NCI-H1105 (cell line): ENCODE measurements at places on chromosomes 3 and 15.

DNA sequence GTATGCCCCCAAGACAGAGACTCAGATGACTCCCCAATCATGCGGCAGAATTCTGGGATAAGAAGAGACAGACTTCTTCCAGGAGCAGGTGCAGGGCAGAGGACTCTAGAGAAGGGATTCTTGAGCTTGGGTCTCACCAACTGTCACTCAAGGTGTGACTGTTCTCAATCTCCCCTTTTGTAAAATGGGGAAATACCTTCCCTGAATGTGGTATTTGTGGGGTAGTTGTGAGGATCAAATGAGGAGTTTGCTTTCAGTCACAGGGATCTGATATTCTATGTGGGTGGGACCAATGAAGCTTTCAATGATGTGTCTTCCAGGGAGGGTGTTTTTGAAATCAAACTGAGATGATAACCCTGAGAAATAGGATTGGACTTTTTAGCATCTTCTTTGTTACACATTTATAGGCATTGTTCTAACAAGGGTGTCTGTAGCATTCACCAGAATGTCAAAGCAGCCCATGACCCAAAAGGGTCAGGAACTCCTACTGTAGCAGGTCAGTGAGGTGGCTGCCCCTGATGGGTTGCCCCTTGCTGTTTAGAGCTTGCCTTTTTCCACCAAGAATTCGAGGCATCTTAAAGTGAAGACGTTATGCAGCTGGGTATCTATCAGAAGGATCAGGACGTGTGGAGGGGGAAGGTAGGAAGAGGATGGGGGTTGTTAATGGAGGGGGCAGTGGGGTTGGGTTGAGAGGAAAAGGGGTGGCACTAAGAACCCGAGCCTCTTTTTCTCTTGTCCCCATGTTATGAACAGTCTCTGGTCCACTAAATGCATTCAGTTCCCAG lies 28.8 kb downstream of the UMPS start:
- no peak for DNase-seq

DNA sequence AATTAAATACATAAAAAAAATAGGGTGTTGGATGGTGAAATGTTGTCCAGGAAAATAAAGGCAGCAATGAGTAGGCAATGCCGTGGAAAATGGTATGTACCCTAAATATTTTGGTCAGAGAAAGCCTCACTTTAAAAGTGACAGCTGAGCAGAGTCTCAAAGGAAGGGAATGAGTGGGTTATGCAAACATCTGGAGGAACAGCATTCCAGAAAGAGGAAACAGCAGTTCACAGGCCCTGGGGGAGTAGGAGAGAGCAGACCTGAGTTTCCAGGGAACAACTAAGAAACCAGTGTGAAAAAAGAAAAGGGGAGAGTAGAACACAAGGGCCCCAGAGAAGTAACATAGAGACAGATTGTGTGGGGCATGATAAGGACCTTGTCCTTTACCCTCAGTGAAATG lies 230.0 kb upstream of the CNTN3 start:
- no peak for DNase-seq

DNA sequence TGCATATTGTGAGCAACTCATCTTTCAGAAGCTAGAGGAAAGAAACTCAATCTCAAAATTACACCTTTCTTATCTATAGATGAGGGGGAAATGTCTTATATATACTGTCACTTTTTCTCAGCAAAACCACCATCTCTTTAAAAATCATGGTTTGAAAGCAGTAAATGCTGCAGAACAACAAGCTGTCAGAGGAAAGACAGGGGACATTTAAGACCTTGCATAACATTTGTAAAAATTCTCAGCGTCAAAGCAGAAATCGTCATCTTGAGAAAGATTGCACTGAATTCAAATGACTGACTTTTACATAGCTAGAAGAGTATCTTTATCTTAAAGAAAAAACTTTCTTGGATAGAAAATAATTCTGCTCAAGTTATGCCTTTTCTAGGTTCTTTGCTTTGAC lies 122.2 kb upstream of the CADPS start:
- DNase-seq = no peak

DNA sequence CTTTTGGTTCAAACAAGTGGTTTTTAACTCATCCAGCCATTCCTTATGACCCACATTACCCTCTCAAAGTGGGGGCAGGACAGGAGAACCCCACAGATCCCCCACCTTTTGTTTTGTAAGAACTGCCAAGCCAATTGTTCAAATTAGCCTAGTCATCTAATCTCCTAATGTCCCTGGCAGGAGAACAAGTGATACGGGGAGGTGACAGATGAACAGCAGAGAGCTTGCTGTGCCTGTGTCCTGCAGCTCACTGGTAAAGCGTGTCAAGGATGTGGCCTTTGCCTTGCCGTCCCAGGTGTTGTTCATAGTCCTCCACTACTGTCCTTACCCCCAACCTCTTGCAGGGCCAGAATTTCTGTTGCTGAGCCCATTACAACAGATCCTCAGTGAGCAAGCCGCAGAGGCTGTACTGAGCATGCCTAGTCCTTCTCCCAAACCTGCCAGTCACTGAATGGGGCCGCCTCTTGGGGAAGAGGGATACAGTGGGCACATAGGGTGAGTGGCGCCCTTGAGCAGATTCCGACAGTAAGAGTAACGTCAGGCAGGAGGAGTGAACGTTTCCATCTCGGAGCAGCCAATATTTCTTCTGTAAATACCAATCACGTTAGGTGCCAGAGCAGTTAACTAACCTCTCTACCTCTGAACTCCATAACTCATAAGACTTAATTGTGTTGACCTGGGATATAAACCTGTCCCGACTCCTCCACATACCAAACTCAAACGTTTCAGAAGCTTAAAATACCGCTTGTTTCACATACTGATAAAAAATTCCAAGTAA lies 87.4 kb downstream of the ITPR1 start:
- no peak for DNase-seq

DNA sequence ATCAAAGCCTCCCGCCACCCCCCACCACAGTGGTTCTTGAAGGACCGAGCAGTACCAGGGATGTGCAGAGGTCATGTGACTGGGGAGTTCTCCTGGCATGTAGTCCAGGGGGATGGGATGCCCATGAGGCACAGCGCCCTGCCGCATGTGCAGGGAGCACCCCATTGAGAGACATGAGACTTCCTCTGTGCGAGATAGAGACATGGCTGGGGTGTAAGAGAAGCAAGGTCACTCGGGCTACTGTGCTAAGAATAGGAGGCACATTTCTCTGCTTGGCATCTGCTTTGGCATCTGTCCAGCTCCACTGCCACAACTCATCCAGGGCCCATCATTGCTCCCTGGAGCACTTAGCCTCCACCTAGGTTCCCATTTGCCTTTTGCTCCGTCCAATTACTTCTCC lies 2.4 kb upstream of the CYP1A1 start:
- DNase-seq = no peak

- no peak for DNase-seq
Observed at GRCh38 chr3:183313351-183313750, 60.3 kb downstream of the B3GNT5 start.

DNA sequence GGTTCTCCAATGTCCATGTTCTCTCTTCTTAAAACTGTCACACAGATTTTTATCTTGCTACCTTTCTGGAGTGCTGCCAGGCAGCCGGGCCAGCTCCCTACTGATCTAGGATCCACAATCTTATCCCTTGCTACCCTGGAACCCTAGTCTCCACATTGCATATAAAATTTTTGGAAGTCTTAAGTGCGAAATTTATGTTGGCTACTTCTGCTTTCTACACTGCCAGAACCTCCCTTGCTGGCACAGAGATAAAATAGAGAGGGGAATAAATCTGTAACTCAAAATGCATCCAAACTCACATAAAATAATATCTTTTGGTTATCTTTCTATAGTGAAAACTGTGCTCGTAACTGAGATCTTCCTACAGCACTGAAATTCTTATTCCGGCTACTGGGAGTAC lies 182.6 kb downstream of the ZPLD1 start:
- DNase-seq = no peak
